ENCODE measurements at places on chromosomes 5 and 9.

- peak; percentile 86 for DNase-seq
Measured at GRCh38 chr9:134130503-134131375, 5.1 kb upstream of the WDR5 start.

DNA sequence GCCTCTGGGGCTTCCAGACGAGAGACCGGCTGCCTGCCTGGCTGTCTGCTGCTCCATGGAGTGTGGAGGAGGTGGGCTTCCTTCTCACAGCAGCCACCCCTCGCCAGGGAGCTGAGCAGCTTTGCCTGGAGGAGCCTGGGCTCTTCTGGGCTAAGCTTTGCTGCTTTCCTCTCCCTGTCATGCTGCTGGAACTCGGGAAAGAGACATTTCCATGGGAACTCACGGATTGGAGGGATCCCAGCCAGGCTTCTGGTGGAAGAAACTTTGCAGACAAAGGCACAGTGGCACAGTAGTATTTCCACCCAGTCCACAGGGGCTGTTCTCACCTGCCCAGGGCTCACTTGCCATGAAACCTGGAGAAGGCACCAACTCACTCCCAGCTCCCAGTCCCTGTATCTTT lies 5.6 kb upstream of the NTNG2 start:
- DNase-seq: no peak

DNA sequence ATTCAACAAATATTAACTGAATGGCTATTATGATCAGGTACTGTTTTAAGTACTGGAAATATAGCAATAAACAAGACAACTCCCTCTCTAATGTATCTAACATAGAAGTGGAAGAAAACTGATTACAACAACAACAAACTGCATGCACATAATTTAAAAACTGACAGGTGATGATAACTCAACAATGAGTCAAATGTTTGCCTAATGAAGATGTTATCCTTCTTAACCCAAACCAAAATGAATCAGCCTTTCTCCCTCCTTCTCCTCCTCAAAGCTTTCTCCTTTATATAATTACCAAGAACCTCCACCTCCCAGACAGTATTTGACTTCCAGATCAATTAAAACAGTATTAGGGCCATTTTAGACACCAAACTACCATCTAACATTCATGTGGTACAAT lies 49.3 kb downstream of the RICTOR start:
- no peak for DNase-seq

GRCh38 chr9:138099803-138100598 lies 222.4 kb downstream of the CACNA1B start:
- DNase-seq: no peak

DNA sequence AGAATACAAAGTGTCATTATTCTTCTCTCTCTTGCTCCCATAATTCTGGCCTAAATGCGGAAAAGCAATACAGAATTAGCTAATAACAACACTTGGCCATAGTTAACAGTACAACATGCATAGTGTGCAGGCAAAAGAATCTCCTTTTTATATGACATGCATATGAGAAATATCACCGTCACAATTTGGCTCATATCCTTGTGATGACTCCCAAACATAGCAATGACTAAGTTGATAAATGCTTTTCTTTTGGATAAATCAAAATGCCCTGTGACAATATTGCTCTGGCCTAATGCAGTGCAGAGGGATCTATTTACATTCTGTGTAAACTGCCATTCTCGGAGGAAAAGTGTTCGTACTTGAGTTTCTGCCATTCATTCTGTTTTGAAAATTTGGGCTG lies 121.9 kb upstream of the GHR start:
- DNase-seq: no peak

GRCh38 chr5:123448017-123448617 lies 24.9 kb upstream of the CEP120 start:
- no peak for DNase-seq

DNA sequence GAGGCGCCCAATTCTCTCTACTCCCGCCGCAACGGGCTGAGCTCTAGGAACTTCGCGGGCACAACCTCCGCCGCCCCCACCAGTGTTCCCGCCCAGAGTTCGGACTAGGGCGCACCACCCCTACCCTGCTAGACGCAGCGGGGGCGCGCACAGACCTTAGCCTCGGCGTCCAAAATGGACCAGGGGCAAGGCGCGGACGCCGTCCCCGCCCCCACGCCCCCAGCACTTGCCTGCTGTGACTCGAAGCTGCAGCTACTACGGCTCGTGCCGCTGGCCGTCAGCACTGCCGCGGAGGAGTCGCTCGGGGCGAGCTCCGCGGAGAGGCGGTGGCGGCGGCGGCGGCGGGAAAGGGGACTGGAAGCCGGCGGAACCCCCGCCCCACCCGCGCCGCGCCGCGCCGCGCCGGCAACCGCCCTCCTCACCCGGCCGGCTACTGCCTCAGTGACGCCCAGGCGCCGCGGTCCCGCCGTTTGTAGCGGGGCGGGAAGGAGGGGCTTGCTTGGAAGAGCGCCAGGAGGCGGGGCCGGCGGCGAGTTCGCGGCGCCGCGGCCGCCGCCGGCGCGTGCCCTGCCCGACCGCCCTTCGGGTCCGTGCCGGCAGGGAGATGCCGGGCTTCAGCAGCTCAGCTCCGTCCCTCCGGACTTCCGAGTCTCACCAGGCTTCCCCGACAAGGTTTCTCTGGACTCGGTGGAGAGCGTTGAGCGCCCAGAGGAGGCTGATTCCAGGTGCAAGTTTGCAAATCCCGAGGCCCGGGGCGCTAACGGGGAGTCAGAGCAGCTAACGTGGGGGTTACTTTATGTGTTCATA lies 4.5 kb downstream of the ELAVL2 start:
- peak; percentile 34 for DNase-seq

- DNase-seq: no peak
Measured at GRCh38 chr9:117415358-117415914, 579 bp upstream of the ASTN2 start.

GRCh38 chr5:56183506-56183905 lies 49.6 kb downstream of the ANKRD55 start:
- DNase-seq: no peak

- no peak for DNase-seq
Measured at GRCh38 chr5:67211926-67212325, 15.3 kb upstream of the CD180 start.

- no peak for DNase-seq
Measured at GRCh38 chr5:4643960-4644359, 496.2 kb upstream of the ADAMTS16 start.

- DNase-seq: no peak
Measured at GRCh38 chr5:76351577-76351976, 51.5 kb upstream of the IQGAP2 start.

DNA sequence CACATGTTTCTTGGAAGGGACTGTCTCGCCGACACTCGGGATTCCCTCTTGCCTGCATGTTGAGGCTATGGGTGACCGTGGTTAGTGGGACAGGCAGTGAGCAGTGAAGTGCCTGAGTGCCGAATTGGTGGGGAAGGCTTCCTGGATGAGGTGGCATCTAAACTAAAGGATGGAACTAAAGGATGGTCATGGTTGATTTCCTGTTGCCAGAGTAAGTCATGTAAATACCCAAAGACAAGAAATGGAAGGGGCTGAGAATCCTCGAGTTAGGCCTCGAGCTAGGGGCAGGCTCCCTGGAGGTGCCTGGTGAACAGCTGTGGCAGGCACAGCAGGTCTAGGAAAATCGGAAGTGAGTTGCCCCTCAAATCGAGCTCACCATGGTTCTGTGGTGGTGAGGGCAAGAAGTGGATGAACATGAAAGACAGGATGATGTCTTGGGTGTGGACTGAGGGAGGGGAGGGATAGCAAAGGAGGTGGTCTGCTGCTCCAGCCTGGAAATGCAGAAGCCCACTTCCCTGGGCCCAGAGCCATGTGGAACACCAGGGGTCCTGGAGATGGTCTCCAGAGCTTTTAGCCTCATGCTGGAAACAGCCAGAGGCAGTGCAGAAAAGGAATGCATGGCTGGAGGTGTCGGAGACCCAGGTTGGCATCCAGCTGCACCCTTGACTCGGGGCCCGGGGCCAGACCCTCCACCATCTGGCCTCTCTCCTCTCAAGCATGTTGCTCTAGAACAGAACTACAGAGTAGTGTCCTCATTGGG lies 12.2 kb downstream of the CD74 start:
- DNase-seq: no peak

DNA sequence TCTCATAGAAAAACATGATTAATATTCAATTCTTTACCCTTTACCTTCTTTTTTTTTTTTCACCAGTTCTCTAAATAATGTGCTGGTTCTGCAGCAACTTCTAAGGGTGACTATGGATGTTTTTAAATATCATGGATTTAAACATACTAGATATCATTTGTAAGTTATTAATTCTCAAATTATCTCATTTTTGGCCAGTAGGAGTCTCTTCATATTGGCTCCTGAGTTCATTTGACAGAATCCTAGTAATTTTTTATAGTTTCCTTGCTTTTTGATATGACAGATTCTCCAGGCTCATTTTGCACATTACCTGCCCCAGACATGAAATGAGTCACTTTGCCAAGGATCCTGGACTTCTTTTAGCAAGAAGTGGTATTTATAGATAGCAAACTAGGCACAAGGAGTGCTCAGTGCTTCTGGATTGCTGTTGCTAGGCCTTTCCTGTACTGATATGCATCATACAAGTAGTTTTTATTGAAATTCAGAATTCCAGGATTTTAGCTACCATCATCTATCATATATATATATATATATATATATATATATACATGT lies 201.3 kb upstream of the IL12B start:
- no peak for DNase-seq

DNA sequence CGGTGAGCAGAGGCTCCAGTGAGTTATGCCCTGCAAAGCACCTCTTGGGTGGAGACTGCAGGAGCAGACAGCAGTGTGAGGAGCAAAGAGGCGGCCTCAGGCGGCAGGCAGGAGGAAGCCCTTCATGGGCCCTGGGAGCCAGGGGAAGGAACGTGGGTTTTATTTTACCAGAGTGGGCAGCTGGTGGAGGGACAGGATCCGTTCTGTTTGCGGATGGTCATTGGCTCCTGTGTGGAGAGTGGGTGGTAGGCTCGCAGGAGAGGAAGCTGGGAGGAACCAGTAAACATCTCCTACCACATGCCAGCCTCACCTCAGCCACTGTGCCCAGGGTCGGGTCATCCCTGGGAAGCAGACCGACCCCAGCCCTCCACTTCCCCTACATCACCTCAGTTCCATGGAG lies 24.4 kb downstream of the HNRNPH1 start:
- DNase-seq: no peak

DNA sequence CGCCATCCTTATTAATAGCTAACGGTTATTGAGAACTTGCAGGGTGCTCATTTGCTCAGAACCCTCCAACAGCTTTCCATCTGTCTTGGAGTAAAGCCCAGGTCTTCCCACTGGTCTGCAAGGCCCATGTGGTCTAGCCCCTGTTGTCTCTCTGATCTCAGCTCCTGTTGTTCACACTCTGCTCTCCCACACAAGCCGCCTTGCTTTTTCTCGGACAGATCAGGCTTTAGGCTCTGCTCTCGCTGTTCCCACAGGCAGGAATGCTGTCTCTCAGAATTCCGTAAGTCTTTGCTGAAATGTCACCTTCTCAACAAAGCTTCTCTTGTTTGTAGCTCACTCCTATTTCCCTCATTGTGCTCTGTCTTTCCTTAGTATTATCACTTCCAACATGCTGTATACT lies 34.3 kb downstream of the GPR107 start:
- no peak for DNase-seq

Data from pancreas (tissue), 10 donors.